ENCODE measurements at places on chromosomes 6 and 20. TPM values are rescaled to one million over a fixed set of nuclear protein-coding genes. Genes with fewer than 3 reads are reported as not detected.

BMP5 gene
- total RNA-seq = 20.8 TPM

BMP7 gene
- 29.6 TPM for total RNA-seq

IRF4 gene
- 7.6 TPM for total RNA-seq

ORC3 gene
- 55.2 TPM for total RNA-seq

HRH3 gene
- total RNA-seq = 1.3 TPM

TENT5A gene
- 57.4 TPM for total RNA-seq

BEND6 gene
- total RNA-seq = 5.8 TPM

PGBD1 gene
- 12.5 TPM for total RNA-seq

EPPIN gene
- not detected for total RNA-seq

MRAP2 gene
- total RNA-seq = 5.9 TPM

COL20A1 gene
- total RNA-seq = 4.7 TPM

OLIG3 gene
- total RNA-seq = not detected

SH3BGRL2 gene
- 71.2 TPM for total RNA-seq

SIRPG gene
- not detected for total RNA-seq

NKAIN4 gene
- 24.6 TPM for total RNA-seq

GLP1R gene
- 0.88 TPM for total RNA-seq
